Stimulated activated CD8-positive, alpha-beta memory T cell treated with anti-CD3 and anti-CD28 coated beads, Interleukin-15, amount 100 ng/mL, for 4 hours (primary cell): ENCODE measurements at places on chromosomes 3 and 15.

- no peak for DNase-seq
Measured at GRCh38 chr15:55224892-55225291, 28.2 kb upstream of the RSL24D1 start.

DNA sequence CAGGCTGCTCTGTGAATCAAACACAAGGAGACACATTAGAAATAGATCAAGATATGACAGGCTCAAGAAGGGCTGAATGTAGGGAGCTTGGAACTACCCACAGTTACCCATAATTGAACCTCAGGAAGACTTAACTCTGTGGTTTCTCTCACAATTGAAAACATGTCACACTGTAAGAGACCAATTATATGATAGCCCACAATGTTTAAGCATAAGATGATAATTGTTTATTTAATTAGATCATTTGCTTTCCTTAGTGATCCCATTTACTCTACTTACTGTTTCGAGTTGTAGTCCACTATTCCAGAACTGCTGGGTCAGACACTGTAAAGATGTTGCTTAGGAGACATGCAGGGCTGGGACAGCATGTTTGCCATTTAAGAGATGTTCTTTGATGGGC is 201.3 kb upstream of the RARB start:
- no peak for DNase-seq

DNA sequence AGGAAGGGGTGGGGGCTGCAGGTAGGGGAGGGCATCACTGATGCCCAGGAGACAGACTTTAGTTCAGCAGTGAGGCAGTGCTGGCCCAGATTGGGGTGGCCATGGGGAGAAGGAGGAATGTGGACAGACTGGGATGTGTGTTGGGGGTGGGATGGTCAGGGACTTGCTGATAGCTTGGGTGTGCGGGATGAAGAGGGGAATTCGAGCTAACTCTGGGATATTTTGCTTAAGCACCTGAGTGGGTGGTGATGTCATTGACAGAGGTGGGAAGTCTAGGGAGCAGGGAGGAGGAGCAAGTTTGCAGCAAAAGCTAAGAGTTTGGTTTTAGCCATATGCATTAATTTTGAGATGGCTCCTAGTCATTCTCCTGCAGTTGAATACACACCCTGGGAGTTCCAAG is 207.5 kb downstream of the RPLP1 start:
- DNase-seq = no peak

DNA sequence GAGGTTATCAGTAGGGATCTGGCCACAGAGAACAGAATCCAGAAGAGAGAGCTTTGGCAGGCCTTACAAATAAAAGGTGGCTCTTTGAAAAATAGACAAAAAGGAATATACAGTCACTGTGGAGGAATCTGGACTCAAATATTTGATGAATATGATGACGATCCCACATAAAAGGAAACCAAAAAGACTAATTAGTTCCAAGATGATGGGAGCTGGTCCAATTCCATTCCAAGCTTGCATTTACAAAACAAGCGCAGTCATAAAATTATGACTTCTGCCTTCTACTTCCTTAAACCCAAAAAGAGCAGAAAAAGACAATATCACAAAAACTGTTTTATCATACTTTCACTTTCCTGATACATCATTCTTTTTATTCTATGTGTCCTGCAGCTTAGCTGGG is 285.8 kb downstream of the DIPK2A start:
- no peak for DNase-seq

GRCh38 chr15:92665100-92665555 is 9.6 kb upstream of the FAM174B start:
- DNase-seq = no peak

GRCh38 chr3:177186306-177186705 is 11.0 kb downstream of the TBL1XR1 start:
- DNase-seq = no peak

- no peak for DNase-seq
Measured at GRCh38 chr15:38128341-38128781, 124.3 kb upstream of the SPRED1 start.

DNA sequence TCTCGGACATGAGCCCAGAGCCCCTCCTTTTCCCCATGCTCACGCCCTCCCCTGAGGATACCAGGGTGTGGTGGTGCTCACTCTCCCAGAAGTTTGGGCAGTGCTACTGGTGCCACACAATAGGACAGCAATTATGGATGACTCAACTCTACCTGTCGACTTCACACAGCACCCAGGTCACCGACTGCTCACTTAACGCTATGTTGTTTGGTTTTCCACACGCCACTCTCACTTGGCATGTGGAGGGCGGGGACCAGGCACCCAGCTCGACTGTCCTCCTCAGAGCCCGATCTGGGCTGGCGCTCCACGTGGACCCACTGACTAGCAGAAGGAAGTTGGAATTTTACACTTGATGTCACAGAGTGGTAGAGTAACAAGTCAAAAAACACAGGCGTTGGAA is 30.9 kb downstream of the STIMATE start:
- no peak for DNase-seq

DNA sequence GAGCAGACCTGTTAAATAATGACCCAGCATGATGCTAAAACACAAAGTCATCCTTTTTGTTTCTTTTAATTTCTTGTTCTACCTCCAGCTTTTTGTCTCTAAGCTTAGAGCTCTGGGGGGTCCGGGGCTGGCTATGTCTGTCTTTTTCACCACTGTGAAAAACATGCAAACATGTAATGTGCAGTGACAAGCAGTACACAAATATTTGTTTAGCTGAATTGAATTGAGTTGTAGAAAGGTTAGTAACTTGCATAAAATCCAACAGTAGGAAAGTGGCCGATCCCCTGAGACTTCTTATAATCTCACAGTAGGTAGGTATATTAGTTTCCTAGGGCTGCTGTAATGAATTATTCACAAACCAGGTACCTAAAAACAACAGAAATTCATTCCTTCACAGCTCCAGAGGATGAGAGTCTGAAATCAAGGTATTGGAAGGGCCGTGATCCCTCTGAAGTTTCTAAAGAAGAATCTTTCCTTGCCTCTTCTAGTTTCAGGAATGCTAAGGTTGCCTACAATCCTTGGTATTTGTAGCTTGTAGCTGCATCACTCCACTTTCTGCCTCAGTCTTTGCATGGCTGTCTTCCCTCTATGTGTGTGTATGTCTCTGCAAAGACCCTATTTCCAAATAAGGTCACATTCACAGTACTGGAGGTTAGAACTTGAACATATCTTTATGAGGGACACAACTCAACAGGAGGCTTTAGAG is 32.7 kb downstream of the ARL14 start:
- DNase-seq = no peak

GRCh38 chr3:34421762-34422161 is 623.3 kb downstream of the PDCD6IP start:
- DNase-seq = no peak

GRCh38 chr15:88788036-88788435 is 15.2 kb upstream of the ACAN start:
- DNase-seq = no peak

- DNase-seq = no peak
Measured at GRCh38 chr3:2153547-2153946, 54.9 kb downstream of the CNTN4 start.

- no peak for DNase-seq
Measured at GRCh38 chr3:86938416-86939105, 52.4 kb downstream of the VGLL3 start.

GRCh38 chr3:112053229-112053628 is 18.7 kb downstream of the TMPRSS7 start:
- no peak for DNase-seq

- DNase-seq = no peak
Measured at GRCh38 chr3:67605377-67605776, 49.0 kb downstream of the SUCLG2 start.

DNA sequence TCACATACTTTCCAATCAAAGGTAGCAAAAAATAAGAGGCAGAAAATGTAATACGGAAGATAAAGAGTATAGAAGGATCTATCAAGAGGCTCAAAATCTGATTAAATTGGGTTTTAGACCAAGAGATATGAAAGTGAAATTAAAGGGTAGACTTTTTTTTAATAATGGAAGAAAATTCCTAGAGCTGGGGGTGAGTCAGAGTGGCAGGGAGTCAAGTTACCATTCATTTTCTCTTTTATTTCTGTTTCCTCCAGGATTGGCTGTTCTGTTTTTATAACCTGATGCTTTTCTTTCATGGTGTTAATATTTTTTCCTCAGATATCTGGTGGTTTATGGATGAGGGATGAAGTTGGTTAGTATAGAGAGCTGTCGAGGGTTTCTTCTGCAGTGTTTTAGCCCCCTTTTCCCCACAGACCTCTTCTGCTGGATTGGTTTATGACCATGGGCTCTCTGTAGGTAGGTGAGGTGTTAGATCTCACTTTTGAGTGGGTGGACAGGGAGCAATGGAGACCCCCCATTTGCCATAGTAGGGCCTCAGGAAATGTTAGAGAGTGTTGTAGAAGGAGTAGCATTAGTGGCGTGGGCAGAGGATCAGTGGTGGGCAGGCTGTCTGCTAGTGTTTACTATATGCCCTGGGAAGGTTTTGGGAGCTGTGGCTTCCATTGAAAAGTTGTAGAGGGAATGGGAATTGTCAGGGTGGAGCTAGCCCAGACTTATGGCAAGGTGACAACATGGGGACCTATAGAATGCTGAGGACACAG is 201.6 kb upstream of the GOLGA6L4 start:
- DNase-seq = no peak

GRCh38 chr15:80733460-80733859 is 38.4 kb downstream of the ABHD17C start:
- no peak for DNase-seq

- no peak for DNase-seq
Measured at GRCh38 chr3:122081543-122082247, 26.5 kb downstream of the CD86 start.

GRCh38 chr3:184004476-184004875 is 13.2 kb downstream of the ABCC5 start:
- no peak for DNase-seq

DNA sequence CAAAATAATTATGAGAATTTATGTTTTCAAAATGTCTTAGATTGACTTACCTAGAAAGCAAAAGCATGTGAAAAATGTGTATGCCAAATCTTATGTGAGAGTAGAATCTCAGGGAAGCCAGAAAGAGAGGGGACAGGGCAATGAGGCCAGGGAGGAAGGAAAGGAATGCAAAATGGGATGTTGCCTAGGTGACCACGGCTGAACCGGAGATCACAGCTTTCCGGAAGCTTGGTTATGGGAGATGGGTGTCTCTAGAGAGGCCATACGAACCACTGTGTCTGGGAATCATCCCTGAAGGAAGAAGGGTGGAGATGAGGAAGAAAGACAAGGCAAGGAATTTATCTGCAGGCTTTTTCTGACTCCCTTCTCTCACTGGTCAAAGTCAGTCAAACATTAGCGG is 76.0 kb downstream of the SUCLG2 start:
- DNase-seq = no peak

GRCh38 chr3:3286014-3286413 is 106.5 kb upstream of the CRBN start:
- DNase-seq = no peak

DNA sequence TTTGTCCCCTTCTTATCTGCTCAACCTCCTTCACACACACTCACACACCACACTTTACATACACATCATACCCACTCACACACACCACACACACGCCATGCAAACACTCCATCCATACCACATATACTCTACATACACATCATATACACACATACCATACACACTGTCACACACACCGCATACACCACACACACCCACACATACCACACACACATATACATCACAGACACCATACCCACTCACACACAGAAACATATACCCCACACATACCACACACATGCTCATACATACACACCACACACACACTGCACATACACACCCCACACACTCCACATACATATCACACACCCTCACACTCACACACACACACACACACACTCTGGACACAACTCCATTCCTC is 54.3 kb upstream of the ACP3 start:
- DNase-seq = no peak

DNA sequence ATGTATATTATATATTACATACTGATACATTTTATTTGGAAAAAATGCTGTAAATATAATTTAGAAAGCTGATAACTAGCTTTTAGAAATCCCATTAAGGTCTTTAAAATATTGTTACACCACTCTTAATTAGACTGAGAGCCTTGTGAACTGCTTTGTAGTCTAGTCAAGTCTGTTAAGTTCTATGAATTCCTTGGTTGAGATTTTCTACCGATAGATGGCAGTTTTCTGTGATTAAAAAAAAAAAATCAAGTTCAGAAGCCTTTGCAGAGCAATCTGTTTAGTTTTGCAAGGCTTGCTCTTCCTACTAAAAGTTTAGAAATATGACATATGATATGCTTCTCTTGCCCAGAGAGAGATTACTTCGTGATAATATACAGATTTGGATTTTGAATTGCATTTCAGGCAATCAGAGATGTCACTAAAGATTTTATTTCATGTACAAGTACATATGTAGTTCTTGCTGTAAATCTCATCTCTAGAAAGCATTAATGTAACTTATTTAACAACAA is 60.4 kb upstream of the SLITRK3 start:
- no peak for DNase-seq

DNA sequence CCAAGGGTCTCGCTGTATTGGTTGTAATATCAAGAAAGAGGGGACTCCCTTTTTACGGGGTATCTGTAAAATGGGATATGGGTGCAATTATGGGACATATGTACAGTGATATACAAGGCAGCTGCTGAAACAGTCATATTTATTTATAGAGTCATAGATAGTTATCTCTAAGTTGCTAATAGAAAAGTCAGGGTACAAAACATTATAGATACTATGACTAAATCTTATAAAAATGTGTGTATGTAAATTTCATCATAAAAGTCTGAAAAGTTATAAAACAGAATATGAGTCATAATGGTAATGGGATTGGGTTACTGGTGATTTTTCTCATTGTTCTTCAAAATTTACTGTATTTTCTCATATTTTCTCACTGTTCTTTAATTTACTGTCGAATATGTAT is 344.9 kb upstream of the SLCO3A1 start:
- DNase-seq = no peak

GRCh38 chr3:124985349-124985748 is 50.8 kb upstream of the MUC13 start:
- no peak for DNase-seq

DNA sequence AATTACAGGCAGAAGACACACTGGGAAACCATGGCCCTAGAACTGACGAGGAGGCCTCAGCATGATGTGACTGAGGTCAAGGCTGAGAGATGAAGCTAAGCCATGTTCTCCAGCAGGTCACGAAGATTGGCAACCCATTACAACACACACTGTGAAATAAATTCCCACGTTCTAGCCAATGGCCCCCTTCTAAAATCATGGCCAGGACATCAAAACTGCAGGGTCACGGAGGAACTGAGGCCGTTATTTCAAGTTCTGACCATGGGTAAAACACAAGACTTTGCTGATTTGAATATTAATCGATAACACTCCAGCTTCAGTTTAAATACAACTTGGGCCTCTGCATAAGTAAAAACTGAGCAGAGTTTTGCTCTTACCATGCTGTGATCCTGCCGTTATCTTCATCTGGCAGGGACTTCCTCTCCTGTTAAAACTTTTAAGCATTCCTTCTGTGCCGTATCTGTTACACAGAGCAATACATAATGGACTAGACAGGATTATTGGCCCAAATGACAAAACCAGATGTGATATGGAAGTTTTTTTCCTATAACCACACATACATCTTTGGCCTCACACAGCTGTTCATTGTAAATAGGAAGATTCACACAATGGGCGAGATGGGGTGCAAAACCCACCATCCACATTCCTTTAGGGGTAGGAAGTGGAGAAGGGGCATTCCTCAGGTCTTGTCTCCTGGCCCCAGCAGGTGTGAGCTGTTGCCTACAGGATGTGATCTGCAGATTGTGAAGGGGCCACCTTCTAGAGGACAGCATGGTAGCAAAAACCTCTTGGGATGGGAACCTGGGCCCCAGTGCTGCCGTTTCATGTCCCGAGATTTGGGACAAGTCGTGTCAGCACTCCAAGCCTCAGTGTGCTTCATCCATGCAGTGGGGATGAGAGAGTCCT is 207.4 kb downstream of the OPA1 start:
- no peak for DNase-seq

GRCh38 chr15:72237029-72237852 is 6.3 kb upstream of the PKM start:
- peak; percentile 36 for DNase-seq
